ENCODE measurements at places on chromosomes 2 and 18. TPM values are rescaled to one million over a fixed set of nuclear protein-coding genes. Genes with fewer than 3 reads are reported as not detected.
A peak's percentile ranks its signal among the peaks of the same experiment; 100 is the strongest.

DNA sequence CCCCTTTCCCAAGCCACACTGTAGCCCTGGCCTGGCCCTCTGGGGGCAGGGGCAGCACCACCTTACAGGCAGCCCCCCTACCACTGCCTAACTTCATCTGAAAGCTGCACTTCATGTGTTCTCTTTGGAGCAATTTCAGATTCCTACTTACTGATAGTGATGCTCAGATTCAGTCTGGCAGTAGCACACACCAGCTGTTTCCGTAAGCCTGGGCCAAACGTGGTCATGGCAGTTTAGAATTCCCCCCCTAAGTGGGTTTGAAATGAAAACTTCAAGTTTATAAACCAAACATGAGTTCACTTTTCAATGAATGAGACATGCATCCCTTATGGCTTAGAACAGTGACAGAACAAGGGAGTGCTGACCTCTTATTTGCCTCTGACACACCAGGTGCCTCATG, 29.4 kb downstream of the GDF7 start:
- no peak overlapping the region for H3K4me3 ChIP-seq
- no peaks in the 10 kb centered on the region for H3K27me3 ChIP-seq
- DNase-seq = no peak
- H3K36me3 ChIP-seq = no peaks in the 10 kb centered on the region

DNA sequence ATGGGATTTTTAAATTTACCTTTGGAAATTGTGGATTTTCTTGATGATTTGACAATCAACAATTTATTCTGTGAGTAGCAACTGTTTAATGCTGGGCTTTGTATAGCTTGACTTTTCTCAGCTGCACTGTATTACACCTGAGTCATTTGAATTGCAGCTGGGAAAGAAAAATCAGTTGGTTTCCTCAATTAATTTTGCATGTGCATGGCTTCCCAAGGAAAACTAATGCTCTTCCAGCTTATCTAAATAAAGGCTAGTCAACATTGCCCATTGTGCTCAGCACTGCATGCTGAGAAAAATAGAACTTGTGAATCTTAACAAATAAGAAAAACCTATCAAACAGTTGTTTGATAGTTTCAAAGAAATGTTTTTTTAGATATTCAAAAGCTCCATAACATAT, 268.3 kb upstream of the CDH20 start:
- H3K4me1 ChIP-seq = no peaks in the 10 kb centered on the region
- no peaks in the 10 kb centered on the region for H3K36me3 ChIP-seq
- H3K4me3 ChIP-seq = no peak overlapping the region
- no peak for DNase-seq

DNA sequence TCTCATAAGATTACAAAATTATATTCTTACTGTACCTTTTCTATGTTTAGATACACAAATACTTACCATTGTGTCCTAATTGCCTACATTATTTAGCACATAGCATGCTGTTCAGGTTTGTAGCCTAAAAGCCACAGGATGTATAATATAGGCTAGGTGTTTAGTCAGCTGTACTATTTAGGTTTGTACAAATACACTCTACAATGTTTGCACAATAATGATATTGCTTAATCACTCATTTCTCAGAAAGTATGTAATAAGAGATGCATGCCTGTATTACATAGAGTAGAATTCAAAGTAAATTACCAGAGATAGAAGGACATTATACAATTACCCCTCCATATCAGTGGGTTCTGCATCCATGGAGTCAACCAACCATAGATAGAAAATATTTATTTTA, 201.1 kb upstream of the COL3A1 start:
- no peak for DNase-seq
- no peak overlapping the region for H3K27ac ChIP-seq
- no peaks in the 10 kb centered on the region for H3K36me3 ChIP-seq
- no peaks in the 10 kb centered on the region for H3K27me3 ChIP-seq
- no peak overlapping the region for H3K4me3 ChIP-seq
- no peaks in the 10 kb centered on the region for H3K4me1 ChIP-seq

DNA sequence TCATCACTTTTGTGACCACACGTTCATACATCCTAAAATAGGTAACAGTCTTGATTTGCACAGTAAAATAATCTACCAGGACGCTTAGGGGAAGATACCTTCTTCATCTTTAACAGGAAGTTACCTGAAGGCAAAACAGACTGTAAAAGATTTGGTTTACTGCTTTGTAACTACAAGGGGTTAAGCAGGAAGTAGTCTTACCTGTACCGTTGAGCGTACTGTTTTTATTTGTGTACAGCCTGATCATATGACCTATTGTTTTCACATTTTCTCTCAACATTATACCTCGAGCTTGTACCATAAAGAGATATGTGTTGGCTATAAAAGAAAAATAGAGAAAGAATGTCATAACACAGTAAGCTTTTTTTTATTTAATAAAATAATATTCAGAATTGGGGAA, 18.3 kb downstream of the B4GALT6 start:
- H3K4me1 ChIP-seq = no peaks in the 10 kb centered on the region
- H3K27ac ChIP-seq = no peak overlapping the region
- H3K36me3 ChIP-seq = no peaks in the 10 kb centered on the region
- H3K4me3 ChIP-seq = no peak overlapping the region
- no peak for DNase-seq
- no peaks in the 10 kb centered on the region for H3K27me3 ChIP-seq

GRCh38 chr2:189559579-189560272, 20.9 kb downstream of the SLC40A1 start:
- peak overlapping the region; percentile 50 for H3K27ac ChIP-seq
- DNase-seq = no peak
- peaks cover 5% of the 10 kb centered on the region for H3K36me3 ChIP-seq
- peaks cover 60% of the 10 kb centered on the region for H3K4me1 ChIP-seq
- H3K27me3 ChIP-seq = no peaks in the 10 kb centered on the region
- no peak overlapping the region for H3K4me3 ChIP-seq

DNA sequence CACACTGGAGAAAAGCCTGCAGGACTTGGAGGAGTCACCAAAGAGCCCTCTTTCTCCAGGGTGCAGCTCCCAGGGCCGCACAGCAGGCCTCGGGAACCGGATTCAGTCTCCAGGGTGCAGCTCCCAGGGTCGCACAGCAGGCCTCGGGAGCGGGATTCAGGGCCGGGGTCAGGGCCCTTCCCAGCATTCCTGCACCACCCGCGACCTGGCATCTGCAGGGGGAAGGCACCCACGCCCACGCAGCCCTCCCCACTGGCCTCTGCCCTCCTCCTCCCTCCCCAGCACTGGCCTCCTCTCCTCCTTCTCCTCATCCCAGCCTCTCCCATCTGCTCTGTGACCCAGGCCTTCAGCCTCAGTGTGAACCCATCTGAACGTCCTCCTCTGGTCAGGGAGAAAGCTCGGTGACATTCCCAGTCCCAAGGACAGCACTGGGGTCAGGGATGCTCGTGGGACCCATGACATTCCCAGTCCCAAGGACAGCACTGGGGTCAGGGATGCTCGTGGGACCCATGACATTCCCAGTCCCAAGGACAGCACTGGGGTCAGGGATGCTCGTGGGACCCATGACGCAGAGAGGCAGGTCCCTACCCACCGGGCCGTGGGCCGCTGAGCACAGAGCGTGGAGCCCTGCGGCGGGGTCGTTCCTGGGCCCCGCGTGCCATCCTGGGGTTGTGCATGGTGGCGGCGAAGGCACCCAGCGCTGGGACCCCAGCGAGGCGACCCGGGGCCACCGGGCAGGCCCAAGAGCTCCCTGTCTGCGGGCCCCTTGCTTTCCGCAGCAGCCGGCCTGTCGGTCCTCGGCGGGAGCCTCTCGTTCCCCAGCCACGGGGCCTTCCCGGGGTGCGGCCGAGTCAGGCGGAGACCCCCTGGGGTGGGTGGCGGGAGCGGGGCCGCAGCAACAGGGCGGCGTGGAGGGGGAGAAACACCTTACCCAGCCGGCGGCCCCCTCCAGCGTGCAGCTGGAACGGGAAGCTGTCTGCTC, 550.2 kb upstream of the SALL3 start:
- H3K27ac ChIP-seq = no peak overlapping the region
- H3K27me3 ChIP-seq = no peaks in the 10 kb centered on the region
- no peaks in the 10 kb centered on the region for H3K4me1 ChIP-seq

GRCh38 chr2:174682007-174682577, 82.2 kb downstream of the CHRNA1 start:
- no peaks in the 10 kb centered on the region for H3K36me3 ChIP-seq
- H3K4me3 ChIP-seq = peak overlapping the region; percentile 47
- H3K27me3 ChIP-seq = no peaks in the 10 kb centered on the region
- DNase-seq = no peak

DNA sequence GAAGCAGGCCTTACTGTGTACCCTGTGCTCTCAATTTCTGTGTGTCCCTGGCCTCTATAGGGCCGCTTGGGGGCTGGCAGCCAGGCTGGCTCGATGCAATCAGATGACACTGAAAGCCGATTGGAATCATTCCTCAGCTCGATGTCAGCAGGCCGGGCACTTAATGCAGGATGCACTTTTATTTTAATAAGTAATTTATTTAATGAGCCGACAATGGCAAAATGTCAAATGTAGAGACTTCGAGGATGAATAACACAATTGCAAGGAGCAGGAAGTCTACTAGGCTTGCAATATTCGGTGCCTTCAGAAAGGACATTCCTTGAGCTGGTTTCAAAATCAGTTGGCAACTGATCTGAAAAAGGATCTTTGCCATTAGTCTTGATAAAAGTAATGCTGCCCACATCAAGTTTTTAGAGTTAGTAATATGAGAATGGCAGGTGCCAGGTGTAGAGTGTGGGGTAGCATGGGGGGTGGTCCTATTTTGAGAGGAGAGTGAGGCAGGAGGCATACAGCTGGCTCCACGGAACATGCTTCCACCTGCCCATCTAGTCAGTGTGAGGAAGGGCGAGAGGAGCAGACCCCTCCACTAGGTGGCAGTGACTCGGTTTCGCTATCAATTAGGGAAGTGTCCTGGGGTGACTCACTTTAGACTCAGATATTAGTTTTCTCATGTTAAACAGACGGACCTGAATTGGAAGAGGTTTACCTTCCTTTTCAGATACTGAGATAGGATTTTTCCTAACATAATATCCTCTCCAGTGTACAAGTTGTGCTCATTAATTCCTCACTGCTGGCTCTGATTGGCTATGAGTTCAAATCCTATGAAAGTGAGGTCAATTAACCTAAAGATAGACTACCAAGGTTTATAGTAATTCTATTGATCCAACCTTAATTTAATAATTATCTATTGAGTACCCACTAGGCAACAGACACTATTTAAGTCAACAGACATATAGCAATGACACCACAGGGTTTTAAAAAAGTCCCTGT, 80.9 kb downstream of the NABP1 start:
- no peaks in the 10 kb centered on the region for H3K4me1 ChIP-seq
- no peak overlapping the region for H3K27ac ChIP-seq
- no peaks in the 10 kb centered on the region for H3K27me3 ChIP-seq
- H3K36me3 ChIP-seq = no peaks in the 10 kb centered on the region
- H3K4me3 ChIP-seq = no peak overlapping the region
- peak; percentile 39 for DNase-seq

DNA sequence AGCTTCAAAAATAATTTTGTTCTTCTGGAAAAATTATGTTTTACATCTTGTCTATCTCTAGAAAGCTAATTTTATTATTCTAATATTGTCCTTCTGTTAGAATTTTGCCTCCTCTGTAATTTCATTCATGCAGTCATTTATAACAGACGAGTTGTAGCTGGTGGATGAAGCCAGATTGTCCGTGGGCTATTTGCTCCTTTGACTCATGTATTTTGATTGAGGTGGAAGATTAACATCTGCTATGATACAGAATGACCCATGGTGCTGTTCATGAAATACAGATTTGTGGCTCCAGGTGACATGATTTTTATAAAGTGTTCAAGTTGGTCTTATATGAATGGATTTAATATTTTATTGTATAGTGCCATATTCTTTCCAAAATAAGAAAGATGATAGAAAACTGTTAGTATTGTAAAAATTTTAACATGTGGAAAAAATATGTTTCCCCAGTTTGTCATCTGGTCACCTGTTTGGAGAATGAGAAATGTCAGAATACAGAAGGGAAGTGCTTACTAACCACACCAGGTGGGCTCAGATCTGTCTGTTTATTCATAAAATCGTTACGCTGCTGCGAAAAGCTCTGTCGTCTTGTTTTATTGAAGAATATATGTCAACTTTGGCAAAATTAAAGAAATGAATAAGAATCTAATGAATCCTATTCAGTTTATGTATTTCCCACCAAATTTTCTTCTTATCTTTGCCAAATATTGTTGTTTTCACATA, 20.4 kb upstream of the L3MBTL4 start:
- no peak overlapping the region for H3K4me3 ChIP-seq
- no peaks in the 10 kb centered on the region for H3K27me3 ChIP-seq

GRCh38 chr2:17311771-17312511, 206.3 kb downstream of the RAD51AP2 start:
- no peaks in the 10 kb centered on the region for H3K4me1 ChIP-seq
- no peak for DNase-seq

DNA sequence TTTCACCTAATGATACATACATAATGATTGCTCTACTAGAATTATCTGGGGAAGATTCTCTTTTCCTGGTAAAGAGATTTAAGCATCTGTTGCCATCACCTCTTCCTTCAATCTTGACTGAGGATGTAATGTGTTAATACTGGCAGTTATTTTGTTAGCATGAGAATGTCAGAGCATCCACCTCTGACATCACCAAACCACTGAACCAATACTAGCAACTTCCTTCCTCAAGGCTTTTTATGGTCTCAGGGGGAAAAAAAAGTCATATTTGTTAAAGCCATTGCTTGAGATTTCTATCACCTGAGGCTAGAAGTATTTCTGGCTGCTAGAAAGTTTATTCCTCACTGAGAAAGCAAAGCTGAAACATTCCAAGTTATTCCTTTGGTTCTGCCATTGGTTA, 48.5 kb downstream of the DSEL start:
- H3K36me3 ChIP-seq = no peaks in the 10 kb centered on the region
- H3K4me1 ChIP-seq = no peaks in the 10 kb centered on the region
- DNase-seq = no peak
- H3K4me3 ChIP-seq = no peak overlapping the region

- H3K4me1 ChIP-seq = peaks cover 2% of the 10 kb centered on the region
- no peak overlapping the region for H3K27ac ChIP-seq
- H3K27me3 ChIP-seq = peaks cover 6% of the 10 kb centered on the region
- H3K4me3 ChIP-seq = no peak overlapping the region
- H3K36me3 ChIP-seq = no peaks in the 10 kb centered on the region
- DNase-seq = no peak
Measured at GRCh38 chr18:43279015-43279744, 1.9 kb upstream of the SYT4 start.

- H3K36me3 ChIP-seq = no peaks in the 10 kb centered on the region
- no peak for DNase-seq
- peak overlapping the region; percentile 65 for H3K27ac ChIP-seq
- H3K4me1 ChIP-seq = peaks cover 3% of the 10 kb centered on the region
- H3K4me3 ChIP-seq = no peak overlapping the region
- H3K27me3 ChIP-seq = no peaks in the 10 kb centered on the region
Measured at GRCh38 chr2:31547485-31547884, 33.3 kb downstream of the SRD5A2 start.

GRCh38 chr2:124122340-124122739, 97.3 kb downstream of the CNTNAP5 start:
- DNase-seq = no peak
- no peaks in the 10 kb centered on the region for H3K4me1 ChIP-seq
- no peak overlapping the region for H3K4me3 ChIP-seq
- no peaks in the 10 kb centered on the region for H3K36me3 ChIP-seq

The LHCGR gene
- not detected for total RNA-seq

The HS6ST1 gene
- 31.9 TPM for total RNA-seq

The RTP5 gene
- total RNA-seq = not detected

The MAPRE2 gene
- 11.9 TPM for total RNA-seq

The EFR3B gene
- total RNA-seq = 0.33 TPM

The SGPP2 gene
- not detected for total RNA-seq

The KDSR gene
- 34.1 TPM for total RNA-seq

The ITGB6 gene
- not detected for total RNA-seq

The SLC16A14 gene
- total RNA-seq = 0.79 TPM

The ARHGEF4 gene
- 0.08 TPM for total RNA-seq
